ENCODE measurements at places on chromosomes 7 and 10.

DNA sequence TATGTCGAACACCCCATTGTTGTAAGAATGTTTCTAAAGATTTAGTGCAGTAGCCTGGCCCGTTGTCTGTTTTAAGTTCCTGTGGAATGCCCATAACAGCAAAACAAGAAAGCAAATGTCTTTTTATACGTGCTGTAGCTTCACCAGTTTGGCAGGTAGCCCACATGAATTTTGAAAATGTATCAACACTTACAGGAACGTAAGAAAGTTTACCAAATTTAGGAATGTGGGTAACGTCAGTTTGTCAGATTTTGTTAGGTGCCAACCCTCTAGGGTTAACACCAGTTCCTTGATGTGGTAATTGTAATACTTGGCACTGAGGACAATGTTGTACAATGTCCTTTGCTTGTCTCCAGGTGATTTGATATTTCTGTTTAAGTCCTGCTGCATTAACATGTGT is 3.2 kb upstream of the GIMAP4 start:
- DNase-seq: no peak

DNA sequence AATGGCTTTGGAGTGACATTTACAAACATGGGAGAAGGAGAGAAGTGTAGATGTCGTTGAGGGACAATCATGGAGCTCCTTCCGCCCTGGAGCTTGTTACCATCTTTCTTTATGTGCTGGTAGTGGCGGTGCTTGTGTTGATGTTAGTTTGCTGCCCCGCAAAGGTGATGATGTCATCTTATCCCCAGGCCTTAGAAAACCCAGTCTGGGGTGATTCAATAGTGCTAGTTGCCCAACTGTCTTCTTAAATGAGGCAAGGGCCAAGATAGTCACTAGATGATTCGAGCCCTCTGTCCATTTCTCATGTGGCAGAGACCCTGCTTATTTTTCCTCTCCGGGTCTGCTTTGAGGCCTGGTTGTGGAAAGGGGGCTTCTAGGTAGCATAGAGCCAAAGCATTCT is 277.4 kb downstream of the CCSER2 start:
- no peak for DNase-seq

DNA sequence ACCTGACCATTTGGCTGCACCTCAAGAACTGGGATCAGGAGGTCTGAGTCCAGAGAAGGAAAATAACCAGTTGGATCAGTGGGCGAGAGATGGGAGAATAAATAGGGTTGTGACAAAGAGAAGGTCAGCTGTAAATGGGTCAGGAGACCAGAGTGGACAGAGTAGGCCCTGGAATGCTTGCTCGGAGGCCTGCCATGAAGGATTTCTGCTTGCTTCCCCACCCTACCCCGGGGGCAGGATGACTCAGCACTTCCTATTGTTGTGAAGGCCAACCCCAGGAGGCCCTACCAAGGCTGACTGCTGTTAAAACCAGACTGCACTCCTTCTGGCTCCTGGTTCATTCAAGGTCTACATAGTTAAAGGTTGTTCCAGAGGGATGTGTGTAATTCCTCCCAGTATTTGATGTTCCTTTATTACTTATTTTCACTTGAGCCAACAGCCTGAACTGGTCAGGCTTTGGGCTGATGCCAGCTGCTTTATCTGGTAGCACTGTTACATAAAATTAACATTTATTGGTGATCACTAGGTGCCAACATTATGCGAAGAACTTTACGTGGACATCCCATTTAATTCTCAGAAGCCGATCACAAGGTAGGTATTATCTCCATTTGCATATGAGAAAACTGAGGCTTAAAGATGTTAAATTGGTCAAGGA is 27.3 kb upstream of the IFRD1 start:
- DNase-seq: no peak

GRCh38 chr7:44257618-44258422 is 57.0 kb downstream of the YKT6 start:
- peak; percentile 50 for DNase-seq

DNA sequence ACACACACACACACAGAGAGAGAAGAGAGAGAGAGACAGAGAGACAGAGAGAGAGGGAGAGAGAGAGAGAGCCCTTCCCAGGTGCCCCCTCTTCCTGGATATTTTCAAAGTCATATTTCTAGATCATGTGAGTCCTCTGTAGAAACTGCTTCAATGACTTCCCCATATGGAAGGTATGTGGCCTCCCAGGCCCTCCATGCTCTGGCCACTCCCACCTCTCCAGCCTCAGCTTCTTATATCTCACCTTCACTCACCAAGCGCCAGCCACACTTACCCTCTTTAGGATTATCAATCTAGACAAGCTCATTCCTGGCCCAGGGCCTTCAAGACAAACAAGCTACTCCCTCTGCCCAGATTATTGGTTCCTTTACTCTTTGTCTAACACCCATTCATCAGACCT is 259.7 kb downstream of the MTERF1 start:
- no peak for DNase-seq

- DNase-seq: no peak
Observed at GRCh38 chr10:50550291-50550839, 73.4 kb downstream of the SGMS1 start.

DNA sequence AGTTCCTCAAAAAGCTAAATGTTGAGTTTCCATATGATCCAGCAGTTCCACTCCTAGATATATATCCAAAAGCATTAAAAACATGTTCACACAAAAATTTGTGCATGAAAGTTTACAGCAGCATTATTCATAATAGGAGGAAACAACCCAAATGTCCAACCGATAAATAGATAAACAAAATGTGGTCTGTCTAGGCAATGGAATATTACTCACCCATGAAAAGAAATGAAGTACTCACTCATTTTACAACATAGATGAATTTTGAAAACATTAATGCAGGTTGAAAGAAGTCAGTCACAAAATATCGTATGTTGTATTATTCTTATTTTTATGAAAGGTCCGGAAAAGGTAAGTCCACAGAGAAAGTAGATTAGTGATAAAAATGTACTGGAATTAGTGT is 34.0 kb downstream of the BMPR1A start:
- no peak for DNase-seq
